ENCODE measurements at places on chromosomes 11 and 22. TPM values are rescaled to one million over a fixed set of nuclear protein-coding genes. Genes with fewer than 3 reads are reported as not detected.

OR8B8 gene
- not detected for total RNA-seq

UPK3A gene
- total RNA-seq = not detected

TUB gene
- total RNA-seq = 22.8 TPM

GAL3ST1 gene
- 0.16 TPM for total RNA-seq

OR52A1 gene
- total RNA-seq = not detected

TSGA10IP gene
- total RNA-seq = not detected

YIF1A gene
- total RNA-seq = 45.6 TPM

LRRC74B gene
- total RNA-seq = not detected

MOGAT2 gene
- not detected for total RNA-seq

GVQW3 gene
- total RNA-seq = 1.8 TPM

CNTN5 gene
- 0.36 TPM for total RNA-seq

NXPE2 gene
- total RNA-seq = 0.22 TPM

OR52N4 gene
- not detected for total RNA-seq

LRRC10B gene
- total RNA-seq = 0.88 TPM

NTM gene
- total RNA-seq = 1.0 TPM

KCNC1 gene
- total RNA-seq = not detected

IL18 gene
- 1.6 TPM for total RNA-seq

GNG3 gene
- not detected for total RNA-seq

GPHA2 gene
- total RNA-seq = not detected

TNNT3 gene
- total RNA-seq = 30.7 TPM

OR4D5 gene
- total RNA-seq = not detected

GRAP2 gene
- total RNA-seq = 1.6 TPM
